ENCODE measurements at places on chromosomes 2 and 18.

GRCh38 chr2:241064802-241065354, 37.2 kb downstream of the MTERF4 start:
- DNase-seq: no peak

DNA sequence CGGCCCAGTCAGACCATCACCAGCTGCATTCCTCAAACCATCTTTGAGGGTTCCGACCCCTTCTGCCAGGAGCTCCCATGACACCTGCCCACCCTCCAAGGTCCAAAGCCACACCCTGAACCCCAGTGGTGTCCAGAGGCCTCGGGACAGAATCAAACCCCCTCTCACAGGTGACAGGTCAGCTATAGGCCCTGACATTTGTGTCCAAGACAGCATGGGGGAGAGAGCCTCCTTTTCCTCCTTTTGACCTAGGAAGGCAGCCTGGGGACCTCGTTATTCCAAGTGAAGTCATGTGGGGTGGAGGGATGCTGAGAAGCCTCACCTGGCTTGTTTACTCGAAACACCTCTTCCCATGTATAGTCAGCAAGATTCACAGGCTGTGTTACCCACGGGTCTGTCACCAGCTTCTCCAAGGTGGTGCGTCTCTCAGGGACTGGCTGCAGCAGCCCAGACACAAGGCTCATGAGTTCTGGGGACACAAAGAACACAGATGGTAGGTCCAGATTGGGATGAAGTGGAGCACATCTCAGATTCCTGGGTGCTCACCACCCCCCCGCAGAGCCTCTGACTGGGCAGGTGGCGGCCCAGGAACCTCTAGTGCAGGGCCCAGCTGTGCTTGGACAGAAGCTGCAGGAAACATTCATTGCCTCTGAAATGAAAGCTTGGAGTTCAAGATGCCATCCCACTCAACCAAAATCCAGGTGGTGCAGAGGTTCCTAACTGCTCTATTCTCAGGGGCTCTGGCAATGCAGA, 5.1 kb upstream of the MTERF4 start:
- DNase-seq: no peak

DNA sequence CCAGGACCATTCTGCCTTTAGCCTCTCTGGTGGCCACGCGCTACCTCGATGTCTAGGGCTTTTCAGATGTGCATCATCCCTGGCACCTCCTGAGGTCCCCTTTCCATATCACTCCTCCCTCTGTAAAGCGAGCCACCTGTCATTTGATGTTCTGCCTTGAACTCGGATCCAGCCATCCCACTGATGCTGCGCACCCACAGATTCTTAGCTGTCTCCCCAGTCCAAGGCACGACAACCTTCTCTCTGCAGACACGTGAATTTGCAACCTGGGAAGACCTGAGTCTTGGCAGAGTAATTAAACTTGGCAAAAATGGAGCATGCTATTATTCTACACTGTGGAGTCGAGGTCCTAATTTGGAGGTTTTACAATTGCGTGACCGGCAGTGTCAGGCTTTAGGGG, 61.9 kb downstream of the NGEF start:
- no peak for DNase-seq

DNA sequence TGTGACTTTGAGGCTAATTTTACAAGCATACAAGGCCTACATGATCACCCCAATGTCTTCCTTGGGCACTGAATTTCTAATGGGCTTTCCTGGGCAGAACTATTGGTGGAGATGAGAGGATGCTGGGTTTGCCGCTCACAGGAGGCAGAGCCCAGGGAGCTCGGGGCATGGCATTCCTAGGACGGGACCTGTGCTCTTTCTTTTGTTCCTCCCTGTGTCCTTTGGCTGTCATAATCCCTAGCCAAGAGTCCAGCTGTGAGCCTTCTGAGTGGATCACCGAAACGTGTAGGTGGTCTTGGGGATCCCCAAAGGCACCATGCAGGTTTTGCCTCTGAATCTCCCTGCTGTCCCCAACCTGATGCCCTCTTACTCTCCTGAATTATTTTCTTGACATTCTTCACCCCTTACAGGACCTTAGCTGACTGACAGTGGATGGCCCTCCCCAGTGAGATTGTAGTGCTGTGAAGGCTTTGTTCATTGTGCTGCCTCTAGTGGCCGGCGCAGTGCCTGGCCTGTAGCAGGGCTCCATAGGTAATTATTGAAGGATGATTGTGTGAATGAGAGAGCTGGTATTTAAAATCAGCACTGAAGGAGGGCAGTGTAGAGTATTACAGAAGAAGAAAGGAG, 221.9 kb downstream of the ZNF407 start:
- DNase-seq: peak; percentile 37

DNA sequence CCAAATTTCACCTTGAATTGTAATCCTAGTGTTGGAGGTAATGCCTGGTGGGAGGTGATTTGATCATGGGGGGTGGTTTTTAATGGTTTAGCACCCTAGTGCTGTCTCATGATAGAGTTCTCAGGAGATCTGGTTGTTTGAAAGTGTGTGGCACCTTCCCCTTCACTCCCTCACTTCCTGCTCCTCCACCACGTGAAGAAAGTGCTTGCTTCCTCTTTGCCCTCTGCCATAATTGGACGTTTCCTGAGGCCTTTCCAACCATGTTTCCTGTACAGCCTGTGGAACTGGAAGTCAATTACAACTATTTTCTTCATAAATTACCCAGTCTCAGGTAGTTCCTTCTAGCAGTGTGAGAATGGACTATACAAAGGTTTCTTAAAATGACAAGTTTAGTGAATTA, 251.8 kb upstream of the NETO1 start:
- DNase-seq: peak; percentile 26

DNA sequence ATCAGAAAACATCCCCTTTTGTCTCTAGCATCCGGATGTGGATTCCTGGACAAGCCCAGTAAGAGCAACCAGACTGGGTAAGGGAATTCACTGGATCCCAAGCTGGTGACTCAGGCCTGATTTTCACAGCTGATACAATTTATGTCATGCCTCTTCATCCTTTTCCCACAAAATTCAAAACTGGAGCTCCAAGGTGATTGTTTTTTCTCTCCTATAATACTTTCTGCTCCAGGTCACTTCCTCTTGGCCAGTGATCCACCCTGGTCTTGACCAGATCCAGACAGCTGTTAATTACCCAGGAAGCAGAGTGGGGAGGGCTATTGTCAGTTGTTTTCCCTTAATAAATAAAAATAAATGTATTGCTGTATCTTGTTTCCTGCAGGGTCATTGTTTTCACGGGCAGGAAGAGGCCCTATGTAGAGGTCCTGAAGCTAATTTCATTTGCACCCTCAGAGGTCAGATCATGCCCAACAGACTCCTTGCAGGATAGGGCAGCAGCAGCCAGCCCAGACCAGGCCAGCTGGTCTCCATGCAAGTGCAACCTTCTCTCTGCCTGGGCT, 57.6 kb downstream of the EVA1A start:
- DNase-seq: peak; percentile 35

DNA sequence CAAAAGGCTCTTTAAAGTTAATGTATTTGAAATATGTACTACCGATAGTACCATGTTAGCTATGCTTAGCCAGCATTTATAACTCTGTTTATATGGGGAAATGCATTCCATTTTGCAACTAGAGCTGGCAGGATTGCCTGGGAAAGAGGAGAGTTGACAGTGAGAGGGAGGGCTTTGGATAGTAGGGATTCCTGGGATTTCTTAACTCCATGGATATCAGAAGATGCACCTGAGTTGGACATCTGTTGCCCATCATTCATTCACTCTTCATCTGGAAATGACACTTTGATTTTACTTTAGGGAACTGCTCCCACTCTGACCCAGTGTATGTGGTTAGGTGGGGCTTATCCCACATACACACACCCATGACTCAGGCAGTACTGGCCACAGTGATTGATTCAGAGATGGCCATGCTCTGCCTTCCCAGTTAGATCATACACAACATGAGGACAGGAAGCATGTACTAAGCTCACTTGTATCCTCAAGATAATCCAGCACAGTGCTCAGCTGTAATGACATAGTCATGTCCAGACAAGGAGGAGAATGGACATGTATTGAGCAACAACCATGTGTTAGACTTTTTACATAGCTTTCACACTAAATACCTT, 248.8 kb downstream of the MREG start:
- DNase-seq: peak; percentile 27

- DNase-seq: no peak
Measured at GRCh38 chr2:230939691-230940470, 14.8 kb upstream of the GPR55 start.

GRCh38 chr18:51135795-51136194, 61.7 kb downstream of the MEX3C start:
- DNase-seq: no peak

DNA sequence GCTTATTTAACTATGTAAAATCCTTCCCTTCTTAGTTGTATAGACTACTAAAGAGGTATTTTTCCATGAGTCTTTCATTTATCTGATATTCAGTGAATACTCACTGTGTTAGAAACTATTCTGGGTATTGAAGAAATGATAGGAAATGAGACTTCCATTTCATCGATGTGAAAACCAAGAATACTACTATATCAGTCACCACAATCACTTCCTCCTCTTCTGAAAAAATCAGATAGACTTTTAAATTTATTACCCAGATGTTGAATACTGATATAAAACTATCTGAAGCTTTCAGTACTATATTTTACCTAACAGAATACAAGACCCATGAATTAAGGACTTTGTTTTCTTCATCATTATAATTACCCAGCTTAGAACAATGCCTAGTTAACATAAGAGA, 1801.1 kb upstream of the CELF4 start:
- no peak for DNase-seq

DNA sequence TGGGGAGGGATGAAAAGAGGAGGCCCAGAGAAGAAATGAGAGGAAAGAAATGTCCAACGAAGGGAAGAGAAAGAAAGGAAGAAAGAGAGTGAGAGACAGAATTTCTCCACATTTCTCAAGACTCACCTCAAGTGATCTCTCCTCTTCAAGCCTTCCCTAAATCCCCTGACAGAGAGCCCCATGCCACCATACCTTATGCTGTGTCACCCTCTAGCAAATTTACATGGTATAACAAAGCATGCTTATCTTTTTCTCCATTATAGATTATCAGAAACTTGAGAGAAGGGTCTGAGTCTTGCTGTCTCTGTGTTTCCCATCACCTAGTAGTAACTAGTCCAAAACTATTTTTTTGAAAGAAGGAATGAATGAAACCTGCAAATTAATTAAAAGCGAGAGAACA, 1208.4 kb downstream of the DPP10 start:
- no peak for DNase-seq

- no peak for DNase-seq
Measured at GRCh38 chr18:44609181-44609941, 71.3 kb upstream of the SETBP1 start.

DNA sequence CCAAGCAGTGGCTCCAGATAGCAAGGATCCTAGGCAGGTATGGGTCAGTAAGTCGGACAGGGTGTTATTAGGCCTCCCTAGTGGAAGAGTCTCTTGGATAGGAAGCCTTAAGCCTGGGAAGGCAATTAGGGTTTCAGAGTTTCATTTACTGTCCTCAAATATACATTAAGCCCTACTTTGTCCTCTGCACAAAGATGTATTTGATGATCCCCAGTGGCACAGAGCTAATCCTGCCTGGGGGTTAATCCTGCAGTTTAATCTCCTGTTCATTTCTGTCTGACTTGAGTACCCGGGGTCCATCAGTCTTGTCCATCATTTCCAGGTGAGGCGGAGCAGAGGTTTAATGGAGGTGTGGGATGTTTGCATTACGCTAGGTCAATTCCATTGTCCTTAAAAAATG, 62.0 kb downstream of the MTCL1 start:
- DNase-seq: no peak

DNA sequence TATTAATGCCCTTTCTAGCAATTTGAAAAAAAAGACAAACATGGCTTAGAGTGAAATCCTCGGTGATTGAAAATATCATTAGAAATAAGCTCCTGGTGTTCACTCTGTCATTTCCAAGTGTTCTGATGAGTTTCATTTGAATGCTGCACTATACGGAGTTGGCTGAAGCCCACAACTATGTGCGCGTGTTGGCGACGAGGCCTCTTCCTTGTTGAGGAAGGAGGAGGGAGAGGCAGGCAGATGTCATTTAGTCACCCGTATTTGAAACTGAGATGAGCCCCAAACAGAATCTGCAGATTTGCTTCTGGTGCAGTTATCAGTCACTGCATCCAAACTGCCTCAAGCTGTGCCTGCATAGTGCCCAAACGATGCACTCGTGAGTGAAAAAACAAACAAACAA, 23.5 kb upstream of the SKOR2 start:
- no peak for DNase-seq

DNA sequence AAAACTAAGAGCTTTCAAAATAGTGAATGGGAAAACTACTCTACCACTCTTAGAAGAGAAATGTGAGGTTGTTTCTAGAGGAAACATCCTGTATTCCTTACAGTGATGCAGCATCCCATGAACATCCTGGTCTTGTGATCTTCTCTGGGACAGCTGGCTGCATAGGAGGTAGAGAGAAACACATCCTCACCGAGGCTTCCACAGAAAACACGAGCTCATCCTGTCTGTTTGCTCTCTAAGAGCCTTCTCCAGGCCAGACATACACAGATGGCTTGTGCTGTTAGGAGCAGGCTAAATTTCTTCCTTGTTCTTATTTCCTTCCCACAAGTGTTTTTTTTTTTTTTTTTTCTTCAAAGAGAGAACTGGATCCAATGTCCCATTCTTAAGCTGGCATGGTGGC, 14.7 kb upstream of the FZD7 start:
- DNase-seq: no peak

DNA sequence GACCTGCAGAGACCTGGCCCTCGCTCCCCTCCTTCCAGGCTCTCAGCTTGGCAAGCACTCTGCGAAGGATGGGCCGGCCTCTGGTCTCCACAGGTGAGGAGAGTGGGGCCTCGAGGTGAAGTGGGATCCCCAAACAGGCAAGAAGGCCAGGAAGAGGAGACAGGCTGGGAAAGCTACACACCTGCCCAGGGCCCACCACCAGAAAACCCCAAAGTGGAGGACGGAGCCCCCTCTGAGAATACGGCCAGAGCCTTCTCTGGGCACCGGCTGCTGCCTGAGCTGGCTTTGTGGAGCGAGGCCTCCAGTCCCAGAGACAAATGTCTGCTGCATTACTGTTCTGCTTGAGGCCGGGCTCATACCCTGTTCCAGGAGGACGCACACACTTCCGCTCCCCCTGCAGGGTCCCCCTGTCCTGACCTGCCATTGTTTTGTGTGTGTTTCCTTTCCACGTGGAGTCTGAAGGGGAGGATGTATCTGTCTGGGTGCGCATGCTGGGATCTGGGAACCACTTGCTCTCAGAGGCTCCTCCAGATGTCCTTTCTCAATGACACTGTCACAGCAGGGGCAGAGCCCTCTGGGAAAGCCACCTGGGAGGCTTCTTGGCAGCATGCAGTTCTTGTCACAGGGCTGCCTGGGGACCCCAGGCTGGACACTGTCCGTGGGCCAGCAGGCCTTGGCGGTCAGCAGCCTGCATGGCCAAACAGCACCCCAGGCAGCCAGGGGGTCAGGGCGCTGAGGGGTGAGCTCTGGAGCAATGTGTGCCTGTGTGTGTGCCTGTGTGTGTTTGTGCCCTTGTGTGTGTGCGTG, 20.8 kb downstream of the KCNF1 start:
- no peak for DNase-seq

GRCh38 chr2:227642656-227643055, 23.9 kb upstream of the SCYGR5 start:
- DNase-seq: no peak
